ENCODE measurements at places on chromosomes 12 and 14. TPM values are rescaled to one million over a fixed set of nuclear protein-coding genes. Genes with fewer than 3 reads are reported as not detected.

Gene OTX2
- total RNA-seq, result not detected

Gene GON7
- total RNA-seq, result 11.6 TPM

DNA sequence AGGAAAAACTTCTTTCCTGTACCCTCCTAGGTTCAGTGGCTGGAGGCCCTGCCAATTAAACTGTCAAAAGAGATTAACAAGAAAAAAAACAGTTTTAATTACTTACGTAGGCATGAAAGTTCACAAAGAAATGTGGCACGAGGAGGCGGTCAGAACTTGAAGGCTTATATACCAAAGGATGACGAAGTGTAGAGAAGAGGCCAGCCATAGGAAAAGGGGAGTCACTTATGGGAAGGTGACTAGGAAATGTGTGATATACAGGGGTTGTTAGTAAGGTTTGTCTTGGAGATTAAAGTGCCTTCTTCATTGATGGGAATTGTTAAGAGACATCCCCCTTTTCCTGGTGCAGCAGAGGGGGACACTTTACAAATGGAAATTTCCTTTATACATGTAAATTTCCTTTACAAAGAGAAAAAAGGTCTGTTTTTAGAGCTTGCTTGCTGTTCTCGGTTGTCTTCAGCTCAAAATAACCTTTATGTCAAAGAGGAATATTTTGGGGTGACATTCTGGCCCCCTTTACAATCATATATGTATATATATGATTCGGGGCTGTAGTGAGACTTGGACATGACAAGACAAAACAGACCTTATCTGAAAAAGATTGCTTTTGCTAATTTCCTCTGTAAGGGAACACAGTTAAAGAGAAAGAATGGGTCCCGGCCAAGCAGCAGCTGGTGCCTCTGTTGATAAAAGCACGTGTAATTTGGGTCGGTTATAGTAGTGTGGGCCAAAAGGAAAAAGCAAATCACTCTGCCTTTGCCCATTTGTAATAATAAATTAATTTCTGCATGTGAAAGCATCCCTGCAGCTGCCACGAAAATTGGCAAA lies 38.6 kb downstream of the SYNE2 start:
- no peak for DNase-seq

- no peak for DNase-seq
Observed at GRCh38 chr14:41604721-41605531, 1.8 kb upstream of the LRFN5 start.

Measured in CD4-positive, alpha-beta memory T cell (primary cell).